Effector CD4-positive, alpha-beta T cell (primary cell): ENCODE measurements at places on chromosomes 7 and 10.

DNA sequence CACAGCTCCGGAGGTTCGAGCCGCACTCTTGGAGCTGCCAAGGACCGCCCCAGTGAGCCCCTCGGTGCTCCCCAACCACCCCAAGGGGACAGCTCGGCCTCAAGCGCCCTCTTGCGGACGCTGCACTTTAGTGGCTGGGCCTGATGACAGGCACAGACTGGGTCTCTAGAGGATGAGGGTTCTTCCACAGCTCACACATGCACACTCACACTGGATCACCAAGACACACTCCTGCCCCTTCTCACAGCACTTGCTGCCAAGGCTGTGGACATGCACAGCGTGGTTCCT lies 2.1 kb downstream of the RET start:
- no peak for DNase-seq

DNA sequence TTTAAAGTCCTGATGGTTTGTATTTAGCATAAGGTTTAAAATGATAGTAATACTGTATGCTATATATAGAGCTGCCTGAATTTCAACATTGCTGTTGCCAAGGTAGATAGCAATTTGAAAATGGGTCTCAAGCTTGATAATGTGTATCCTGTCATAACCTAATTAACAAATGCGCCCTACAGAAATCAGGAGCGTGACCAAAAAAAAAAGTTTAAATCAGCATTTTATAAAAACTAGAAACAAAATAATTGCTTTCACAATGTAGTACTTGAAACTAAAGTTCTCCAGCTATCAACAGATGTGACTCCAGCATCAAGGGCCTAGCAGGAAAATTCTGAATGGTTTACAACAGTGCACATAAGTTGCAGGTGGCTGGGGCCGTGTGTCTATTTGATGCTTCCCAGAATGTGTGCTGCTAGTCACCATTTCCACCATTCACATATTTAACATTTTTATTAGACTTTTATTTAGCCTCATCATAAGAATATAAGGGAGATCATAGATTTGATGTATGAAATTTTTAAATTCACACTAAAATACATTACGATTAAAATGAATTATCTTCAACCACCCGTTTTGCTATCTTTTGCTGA lies 14.1 kb downstream of the FXYD4 start:
- DNase-seq = no peak

DNA sequence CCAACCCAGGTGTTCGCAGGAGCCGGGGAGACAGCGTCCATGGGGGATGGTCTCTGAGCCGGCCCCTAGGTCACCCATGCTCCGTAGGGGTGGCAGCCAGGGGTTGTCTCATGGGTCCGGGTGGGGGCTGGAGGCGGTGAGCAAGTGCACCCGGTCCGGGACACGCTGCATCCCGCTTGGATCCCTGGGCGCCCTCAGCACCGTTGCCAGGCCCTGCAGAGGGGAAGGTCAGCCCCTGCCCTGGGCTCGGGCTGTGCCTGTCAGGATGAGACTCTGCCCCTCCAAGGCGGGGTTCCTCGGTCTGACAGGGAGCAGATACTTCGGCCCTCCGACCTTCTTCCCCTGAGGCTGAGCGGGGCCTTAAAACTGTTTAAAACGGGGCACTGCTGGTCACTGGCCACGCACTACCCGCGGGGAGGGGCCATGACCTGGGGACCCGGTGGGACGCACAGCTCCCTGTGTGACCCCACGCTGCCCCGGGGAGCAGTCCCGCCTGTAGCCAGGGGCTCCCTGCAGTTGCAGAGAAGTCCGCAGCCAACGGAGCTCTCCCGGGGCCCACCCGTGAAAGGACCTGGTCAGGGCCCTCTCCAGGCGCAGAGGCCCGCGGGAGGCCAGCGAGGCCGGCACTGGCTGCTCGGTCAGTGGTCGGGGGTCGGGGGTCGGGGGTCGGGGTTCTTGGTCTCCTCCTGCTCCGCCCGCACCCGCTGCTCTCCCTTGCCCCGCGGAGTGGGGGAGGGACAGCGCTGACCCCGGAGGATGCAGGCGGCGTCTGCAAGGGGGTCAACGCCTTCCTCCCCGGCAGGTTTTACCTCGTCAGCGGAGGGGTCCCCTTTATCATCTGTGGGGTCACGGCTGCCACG lies 33.4 kb upstream of the KNDC1 start:
- DNase-seq = no peak

DNA sequence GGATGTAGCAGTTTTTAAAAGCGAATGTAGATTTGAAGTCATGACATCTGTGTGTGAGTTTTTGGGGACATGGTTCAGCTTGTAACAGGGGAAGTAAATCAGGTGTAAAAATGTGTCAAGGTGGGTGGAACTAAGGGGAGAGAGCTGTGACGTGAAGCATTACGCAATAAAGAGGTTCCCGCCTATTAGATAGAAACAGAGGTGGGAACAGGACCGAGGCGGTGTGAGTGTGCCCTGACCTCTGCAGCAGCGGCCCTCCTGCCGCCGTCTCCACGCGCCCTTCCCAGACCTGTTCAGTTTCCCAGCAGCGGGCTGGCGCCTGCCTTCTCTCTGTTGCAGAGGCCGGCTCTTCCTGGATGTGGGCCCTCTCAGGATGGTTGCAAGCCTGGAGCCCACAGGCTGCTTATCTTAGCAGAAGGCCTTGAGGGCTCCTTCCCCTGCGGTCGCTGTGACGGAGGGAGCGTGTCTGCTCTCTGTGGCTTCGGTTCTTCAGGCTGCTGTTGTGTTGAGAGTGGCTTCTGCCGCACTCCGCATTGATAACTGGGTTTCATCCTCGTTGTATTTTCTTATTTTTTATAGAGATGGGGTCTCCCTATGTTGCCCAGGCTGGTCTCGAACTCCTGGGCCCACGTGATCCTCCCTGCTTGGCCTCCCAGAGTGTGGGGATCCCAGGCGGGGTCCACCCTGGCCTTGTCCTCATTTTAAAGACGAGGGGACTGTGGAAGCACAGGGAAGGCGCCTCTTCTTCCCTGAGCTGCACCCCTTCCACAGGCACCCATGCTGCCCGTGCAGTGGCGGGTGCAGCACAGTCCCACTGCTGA lies 65.0 kb downstream of the DNAJB6 start:
- no peak for DNase-seq

GRCh38 chr10:4109469-4109868 lies 324.5 kb upstream of the KLF6 start:
- no peak for DNase-seq
